ENCODE measurements at places on chromosomes 4 and X. TPM values are rescaled to one million over a fixed set of nuclear protein-coding genes. Genes with fewer than 3 reads are reported as not detected.

Gene XK
- 1.1 TPM for total RNA-seq

GRCh38 chrX:148874636-148875246 lies 374.3 kb downstream of the AFF2 start:
- DNase-seq, result no peak
- no peaks in the 10 kb centered on the region for H3K36me3 ChIP-seq
- H3K27ac ChIP-seq, result no peak overlapping the region
- no peaks in the 10 kb centered on the region for H3K27me3 ChIP-seq
- H3K4me1 ChIP-seq, result no peaks in the 10 kb centered on the region
- no peak overlapping the region for H3K4me3 ChIP-seq

GRCh38 chrX:75968293-75968692 lies 183.2 kb upstream of the MAGEE2 start:
- no peak overlapping the region for H3K27ac ChIP-seq
- no peaks in the 10 kb centered on the region for H3K36me3 ChIP-seq
- H3K27me3 ChIP-seq, result no peaks in the 10 kb centered on the region
- DNase-seq, result peak; percentile 1
- no peaks in the 10 kb centered on the region for H3K4me1 ChIP-seq
- H3K4me3 ChIP-seq, result no peak overlapping the region

DNA sequence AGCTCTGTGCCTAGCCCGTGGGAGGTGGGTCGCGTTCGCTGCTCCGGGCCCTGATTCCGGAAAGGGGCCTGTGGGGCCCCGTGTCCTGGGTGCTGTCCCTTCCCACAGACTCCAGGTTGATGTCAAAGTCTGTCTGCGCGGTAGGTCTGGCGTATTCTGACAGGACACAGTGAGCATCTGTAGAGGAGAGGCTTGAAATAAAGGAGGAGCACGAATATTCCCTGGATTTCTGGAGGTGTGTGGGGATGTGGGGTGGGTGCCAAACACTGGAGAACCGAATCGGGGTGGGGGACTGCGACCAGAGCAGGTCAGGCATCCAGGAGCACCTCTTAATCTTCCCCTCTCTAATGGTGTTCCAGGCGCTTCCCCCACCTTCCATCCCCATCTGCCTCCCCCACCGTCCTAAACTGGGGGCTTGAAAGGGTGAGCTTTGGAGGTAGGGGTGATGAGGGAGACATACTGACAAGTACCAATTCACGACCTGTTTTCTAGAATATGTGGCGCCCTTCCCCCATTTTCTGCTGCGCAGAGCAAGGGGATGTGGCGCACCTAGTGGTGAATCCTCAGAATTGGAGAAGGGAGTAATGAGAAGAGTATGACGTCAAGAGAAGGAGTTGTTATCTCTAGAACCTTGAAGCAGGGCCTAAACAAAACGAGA lies 877 bp downstream of the GPRASP1 start:
- H3K27me3 ChIP-seq, result no peaks in the 10 kb centered on the region
- no peak overlapping the region for H3K27ac ChIP-seq
- 0 out of 2 replicates have a peak, but pooled peaks cover 2% of the 10 kb centered on the region for H3K4me1 ChIP-seq
- DNase-seq, result peak; percentile 47
- H3K4me3 ChIP-seq, result peak overlapping the region; percentile 55

DNA sequence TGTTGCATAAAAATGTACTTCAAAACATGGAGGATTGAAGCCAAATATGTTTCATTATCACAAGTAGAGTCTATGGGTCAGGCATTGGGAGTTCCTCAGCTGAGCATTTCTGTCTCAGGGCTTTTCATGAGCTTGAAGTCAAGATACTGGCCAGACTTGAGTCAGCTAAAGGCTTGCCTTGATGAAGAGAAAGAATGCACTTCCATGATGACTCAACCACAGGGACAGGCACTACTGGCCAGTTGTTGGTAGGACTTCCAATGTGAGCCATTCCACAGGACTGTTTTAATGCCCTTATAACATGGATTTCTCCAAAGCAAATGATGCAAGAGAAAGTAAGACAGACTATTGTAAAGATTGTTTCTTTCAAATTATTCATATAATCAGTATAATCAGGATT lies 895.6 kb downstream of the RAB28 start:
- no peak overlapping the region for H3K27ac ChIP-seq
- no peak overlapping the region for H3K4me3 ChIP-seq
- no peaks in the 10 kb centered on the region for H3K27me3 ChIP-seq

DNA sequence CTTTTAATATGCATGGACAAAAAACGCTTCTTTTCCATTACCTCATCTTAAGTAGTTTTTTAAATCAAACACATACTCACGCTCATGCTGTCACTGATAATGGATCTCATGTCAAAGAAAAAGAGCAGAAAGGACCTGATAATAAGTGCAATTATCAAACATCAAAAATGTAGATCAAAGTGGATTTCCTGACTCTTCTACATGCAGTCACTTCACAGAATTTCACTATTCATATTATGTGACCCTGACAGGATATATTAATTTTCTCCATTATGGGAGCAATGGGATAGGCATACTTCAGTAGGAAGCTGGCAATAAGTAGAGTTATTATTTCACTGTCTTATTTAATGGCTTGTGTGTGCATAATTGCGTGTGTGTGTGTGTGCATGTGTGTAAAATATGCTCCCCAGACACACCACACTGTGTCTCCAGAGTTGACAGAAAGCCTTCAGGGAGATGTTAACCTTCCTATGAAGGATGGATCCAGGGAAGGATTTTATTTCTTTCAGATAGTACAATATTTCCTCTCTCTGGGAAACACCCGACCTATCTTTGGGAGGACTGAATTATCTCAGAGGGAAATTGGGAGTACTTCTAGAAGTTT lies 445.2 kb downstream of the SH2D1A start:
- DNase-seq, result no peak
- no peaks in the 10 kb centered on the region for H3K36me3 ChIP-seq
- H3K27ac ChIP-seq, result no peak overlapping the region
- no peak overlapping the region for H3K4me3 ChIP-seq
- no peaks in the 10 kb centered on the region for H3K4me1 ChIP-seq

GRCh38 chrX:118823263-118824172 lies at the start of gene ZCCHC12:
Gene ZCCHC12 (plus strand): TSS chrX:118823824. CDS start chrX:118825245, 1,421 bp downstream.
- DNase-seq, result peak; percentile 56
- peaks cover 64% of the 10 kb centered on the region for H3K27me3 ChIP-seq
- H3K27ac ChIP-seq, result no peak within 1 kb of the TSS
- H3K4me3 ChIP-seq, result peak within 1 kb of the TSS; percentile 60

All from H1 (cell line).